ENCODE measurements at places on chromosomes 12 and 14.
A peak's percentile ranks its signal among the peaks of the same experiment; 100 is the strongest.

DNA sequence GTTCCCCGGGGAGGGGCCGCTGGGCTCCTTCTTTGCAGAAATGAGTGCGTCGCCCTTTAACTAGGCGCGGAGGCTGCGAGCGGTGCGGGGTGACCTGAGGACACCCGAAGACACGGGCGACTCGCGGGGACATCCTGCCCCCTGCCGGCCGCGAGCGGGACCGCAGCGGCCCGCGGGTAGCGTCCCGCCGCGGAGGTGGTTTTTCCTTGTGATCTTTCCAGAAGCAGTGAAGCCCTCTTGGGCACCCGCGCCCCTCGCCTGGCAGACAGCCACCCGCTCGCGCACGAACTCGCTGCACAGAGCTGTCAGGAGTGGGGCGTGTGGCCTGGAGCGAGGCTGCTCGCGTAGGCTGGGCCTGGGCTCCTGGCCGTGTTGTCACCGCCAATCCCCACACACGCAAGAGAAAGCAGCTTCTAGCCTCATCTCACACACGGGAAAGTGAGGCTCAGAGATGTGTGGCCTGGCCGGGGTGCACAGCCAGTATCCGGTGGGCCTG is 67.2 kb downstream of the DIO3 start:
- peak; percentile 24 for DNase-seq

GRCh38 chr14:46137786-46138185 is 513.8 kb downstream of the RPL10L start:
- no peak for DNase-seq

DNA sequence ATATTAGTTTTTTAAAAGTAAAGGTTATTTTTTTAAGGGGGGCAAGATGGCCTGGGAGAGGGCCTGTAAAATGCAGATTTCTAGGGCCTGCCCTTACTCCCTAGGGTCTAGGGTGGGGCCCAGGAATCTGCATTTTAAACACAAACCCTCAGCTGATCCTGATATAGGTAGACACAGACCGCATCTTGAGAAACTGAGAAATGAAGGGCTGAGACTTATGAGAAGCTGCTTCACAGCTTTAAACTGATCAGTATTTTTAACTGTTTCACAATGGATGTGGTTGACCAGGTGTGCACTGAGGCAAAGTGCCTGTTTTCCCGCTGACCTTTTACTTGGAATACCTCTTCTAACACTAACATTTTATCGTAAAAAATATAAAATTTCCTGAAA is 84.0 kb downstream of the CCDC88C start:
- DNase-seq: no peak

DNA sequence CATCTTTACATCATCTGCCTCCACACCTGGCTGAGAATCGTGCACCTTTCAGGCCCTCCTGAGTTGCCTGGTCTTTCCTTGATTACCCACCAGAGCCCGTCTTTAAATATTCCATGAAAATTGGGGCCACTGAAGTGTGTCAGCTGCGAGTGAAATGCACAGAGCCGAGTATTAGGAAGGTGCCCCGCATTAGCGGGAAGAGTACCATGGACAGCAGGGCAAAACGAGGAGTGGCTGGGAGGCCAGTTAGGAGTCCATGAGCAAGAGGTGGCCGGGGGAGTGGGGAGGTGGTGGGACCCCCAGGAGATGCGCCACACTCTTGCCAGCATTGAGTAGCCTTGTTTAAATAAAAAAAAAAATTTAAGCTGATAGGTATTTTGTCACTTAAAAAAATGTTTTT is 99.6 kb downstream of the TSPAN9 start:
- no peak for DNase-seq

DNA sequence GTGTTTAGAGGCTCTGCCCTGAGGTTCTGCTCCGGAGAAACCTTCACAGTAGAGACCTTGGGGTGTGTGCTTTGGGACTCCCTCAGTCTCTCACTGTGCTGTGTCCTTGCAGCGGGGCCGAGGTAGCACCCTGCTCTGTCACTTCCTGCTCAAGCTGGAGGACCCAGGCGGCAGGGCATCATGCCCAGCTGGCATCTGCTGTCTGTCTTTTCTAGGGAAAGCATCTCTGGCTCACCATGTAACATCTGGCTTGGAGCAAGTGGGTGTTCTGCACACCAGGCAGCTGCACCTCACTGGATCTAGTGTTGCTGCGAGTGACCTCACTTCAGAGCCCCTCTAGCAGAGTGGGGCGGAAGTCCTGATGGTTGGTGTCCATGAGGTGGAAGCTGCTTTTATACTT is 124.5 kb downstream of the ESRRB start:
- no peak for DNase-seq

- DNase-seq: no peak
Measured at GRCh38 chr12:5780536-5780935, 164.5 kb downstream of the ANO2 start.

GRCh38 chr12:109630815-109631214 is 57.2 kb downstream of the MVK start:
- DNase-seq: no peak

- no peak for DNase-seq
Measured at GRCh38 chr14:63890553-63890952, 37.7 kb downstream of the SYNE2 start.
